ENCODE measurements at places on chromosomes 7 and 10. TPM values are rescaled to one million over a fixed set of nuclear protein-coding genes. Genes with fewer than 3 reads are reported as not detected.

- no peaks in the 10 kb centered on the region for H3K36me3 ChIP-seq
- no peaks in the 10 kb centered on the region for H3K4me1 ChIP-seq
- no peak for DNase-seq
- H3K27ac ChIP-seq: no peak overlapping the region
- H3K27me3 ChIP-seq: no peaks in the 10 kb centered on the region
- H3K4me3 ChIP-seq: no peak overlapping the region
These were observed 623.9 kb downstream of the SORCS1 start for GRCh38 chr10:106540645-106541044.

DNA sequence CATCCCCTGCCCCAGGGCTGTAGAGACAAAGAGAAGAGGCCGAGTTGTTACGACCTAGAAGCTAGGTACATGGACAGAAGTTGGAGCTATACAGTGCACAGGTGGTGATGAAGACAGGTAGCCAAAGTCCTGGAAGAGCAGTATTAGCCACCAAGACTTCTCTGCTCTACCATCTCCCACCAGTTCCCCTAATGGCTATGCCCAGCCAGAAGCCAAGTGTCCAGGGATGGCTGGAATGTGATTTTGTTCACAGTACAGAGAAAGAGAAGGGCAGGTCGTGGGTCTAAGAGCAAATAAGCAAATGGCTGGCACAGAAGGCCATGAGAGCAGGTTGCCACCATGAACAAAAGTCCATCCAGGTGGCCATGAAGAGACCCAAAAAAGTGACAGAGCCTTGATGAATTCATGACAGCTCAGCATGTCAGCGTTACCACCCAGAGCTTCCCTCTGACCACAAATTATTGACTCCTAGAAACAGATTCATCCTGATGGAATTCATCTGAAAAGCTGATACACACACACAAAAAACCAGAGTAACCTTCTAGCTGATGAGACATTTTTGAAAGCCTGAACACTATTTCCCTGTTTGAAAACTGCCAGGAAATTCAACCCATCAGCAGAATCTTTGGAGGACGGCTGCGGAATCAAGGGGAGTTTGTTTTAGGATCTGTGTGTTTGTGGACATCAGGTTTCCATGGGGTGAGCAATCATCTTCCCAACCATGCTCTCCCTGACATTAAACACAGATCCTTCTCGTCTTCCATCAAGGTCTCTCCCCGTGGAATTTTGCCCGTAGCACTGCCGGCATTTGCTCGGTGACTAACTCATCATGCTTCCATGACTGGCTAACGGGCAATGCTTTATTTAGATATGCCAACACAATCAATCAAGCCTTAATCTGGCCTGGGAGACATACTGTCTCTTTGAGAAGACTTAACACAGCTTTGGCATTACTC lies 906.7 kb upstream of the AUTS2 start:
- no peaks in the 10 kb centered on the region for H3K4me1 ChIP-seq
- H3K27me3 ChIP-seq: no peaks in the 10 kb centered on the region
- DNase-seq: no peak
- H3K4me3 ChIP-seq: no peak overlapping the region
- no peak overlapping the region for H3K27ac ChIP-seq
- peaks cover 4% of the 10 kb centered on the region for H3K36me3 ChIP-seq

STAMBPL1 gene
- total RNA-seq: 37.6 TPM

CALCR gene
- not detected for total RNA-seq

- H3K4me1 ChIP-seq: peaks cover 4% of the 10 kb centered on the region
- DNase-seq: no peak
- H3K27ac ChIP-seq: no peak overlapping the region
- no peak overlapping the region for H3K4me3 ChIP-seq
These were observed 54.6 kb downstream of the ATE1 start for GRCh38 chr10:121873236-121873635.

DNA sequence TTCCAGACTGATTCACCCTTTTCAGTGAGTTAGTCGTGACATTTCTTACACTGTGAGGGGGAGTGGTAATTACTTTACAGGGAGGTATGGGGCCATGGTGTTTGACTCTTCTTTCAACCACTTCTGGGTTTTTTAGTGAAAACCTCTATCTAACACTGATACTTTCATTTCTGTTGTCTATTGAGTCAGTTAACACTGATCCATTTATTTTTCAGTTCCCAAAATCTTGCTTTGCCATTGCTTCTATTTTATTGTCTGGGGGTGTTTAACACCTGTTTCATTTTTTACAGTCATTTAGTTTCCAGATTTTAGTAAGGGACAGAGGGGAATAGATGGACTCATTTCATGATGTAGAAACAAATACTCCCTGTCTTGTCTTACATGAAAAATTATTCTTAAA lies 61.5 kb downstream of the HELLS start:
- no peak overlapping the region for H3K4me3 ChIP-seq
- peak overlapping the region; percentile 26 for H3K27ac ChIP-seq
- H3K4me1 ChIP-seq: peaks cover 6% of the 10 kb centered on the region
- no peak for DNase-seq

DNA sequence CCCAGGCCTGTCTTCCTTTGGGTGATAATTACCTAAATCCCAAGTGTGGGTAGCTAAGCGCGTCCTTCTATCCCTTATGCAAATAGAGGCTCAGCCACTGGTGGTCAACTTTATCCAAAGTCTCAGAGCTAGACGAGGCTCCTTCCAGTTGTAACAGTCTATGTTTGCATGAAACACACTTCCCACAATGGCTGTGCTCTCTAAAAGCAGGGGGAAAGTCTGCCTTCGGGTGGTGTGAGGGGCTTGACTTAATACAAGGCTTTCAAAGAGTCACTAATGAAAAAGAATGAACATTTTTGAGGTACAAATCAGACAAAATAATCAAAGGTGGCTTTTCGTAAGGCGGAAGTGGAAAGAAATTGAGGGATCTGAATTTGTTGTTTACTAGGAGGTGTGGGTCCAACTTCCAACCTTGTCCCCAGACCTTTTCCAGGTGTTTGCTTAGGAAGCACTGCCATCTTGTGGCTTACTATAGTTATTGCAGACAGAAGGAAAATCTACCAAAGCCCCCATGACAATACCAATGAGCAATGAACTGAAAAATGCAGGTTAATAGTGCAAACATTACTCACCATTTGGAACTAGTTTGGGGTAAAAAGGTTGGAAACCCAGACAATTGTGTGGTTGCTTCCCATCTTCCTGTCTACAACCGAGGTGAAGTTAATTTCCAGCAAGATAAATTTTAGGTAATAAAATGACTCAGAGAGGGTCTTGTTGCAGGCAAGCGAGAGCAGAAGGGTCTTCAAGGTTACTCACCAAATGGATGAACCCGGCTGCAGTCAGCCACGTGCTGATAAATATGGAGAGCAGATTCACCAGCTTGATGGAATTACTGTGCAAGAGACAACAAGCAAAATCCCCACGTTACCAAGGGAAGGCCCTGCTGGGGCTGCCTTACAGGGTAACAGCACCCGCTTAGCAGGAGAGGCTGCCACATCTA lies 525.7 kb downstream of the KCNMA1 start:
- H3K4me3 ChIP-seq: no peak overlapping the region
- no peaks in the 10 kb centered on the region for H3K4me1 ChIP-seq
- H3K36me3 ChIP-seq: no peaks in the 10 kb centered on the region
- no peak for DNase-seq

KAZALD1 gene
- total RNA-seq: 1.9 TPM

- no peaks in the 10 kb centered on the region for H3K36me3 ChIP-seq
- peaks cover 45% of the 10 kb centered on the region for H3K27me3 ChIP-seq
- no peak overlapping the region for H3K4me3 ChIP-seq
- no peak for DNase-seq
- no peak overlapping the region for H3K27ac ChIP-seq
These were observed 110.2 kb downstream of the CPXM2 start for GRCh38 chr10:123781324-123781900.

LIPK gene
- not detected for total RNA-seq

- H3K36me3 ChIP-seq: no peaks in the 10 kb centered on the region
- DNase-seq: no peak
- no peak overlapping the region for H3K4me3 ChIP-seq
- no peaks in the 10 kb centered on the region for H3K4me1 ChIP-seq
- H3K27ac ChIP-seq: no peak overlapping the region
These were observed 364.0 kb downstream of the REEP3 start for GRCh38 chr10:63885156-63885555.

DNA sequence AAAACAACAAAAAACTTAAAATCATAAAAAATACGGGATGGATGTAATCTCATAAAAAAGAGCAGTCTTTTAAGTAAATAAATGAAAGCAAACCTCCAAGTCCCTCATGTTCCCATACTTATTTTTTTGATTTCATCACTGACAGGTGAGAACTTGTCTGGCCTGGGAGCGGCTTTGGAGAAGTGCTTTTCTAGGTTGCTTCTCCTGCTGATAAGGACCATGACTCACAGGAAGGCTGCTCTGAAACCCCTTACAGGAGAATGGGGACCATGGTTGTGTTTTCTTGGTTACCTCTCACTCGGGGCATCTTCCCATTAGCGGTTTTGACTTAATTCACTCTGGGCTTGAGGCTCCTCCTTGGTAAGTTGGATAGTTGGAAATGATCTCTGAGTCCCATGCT lies 237.4 kb downstream of the CAMK1D start:
- H3K27me3 ChIP-seq: no peaks in the 10 kb centered on the region
- H3K4me1 ChIP-seq: peaks cover 25% of the 10 kb centered on the region
- peaks cover 5% of the 10 kb centered on the region for H3K36me3 ChIP-seq
- no peak overlapping the region for H3K4me3 ChIP-seq
- no peak overlapping the region for H3K27ac ChIP-seq
- no peak for DNase-seq

SAMD9L gene
- 45.6 TPM for total RNA-seq

- H3K27me3 ChIP-seq: no peaks in the 10 kb centered on the region
- H3K4me1 ChIP-seq: peaks cover 20% of the 10 kb centered on the region
- H3K36me3 ChIP-seq: no peaks in the 10 kb centered on the region
These were observed 147.3 kb downstream of the MGMT start for GRCh38 chr10:129614341-129614740.

DNA sequence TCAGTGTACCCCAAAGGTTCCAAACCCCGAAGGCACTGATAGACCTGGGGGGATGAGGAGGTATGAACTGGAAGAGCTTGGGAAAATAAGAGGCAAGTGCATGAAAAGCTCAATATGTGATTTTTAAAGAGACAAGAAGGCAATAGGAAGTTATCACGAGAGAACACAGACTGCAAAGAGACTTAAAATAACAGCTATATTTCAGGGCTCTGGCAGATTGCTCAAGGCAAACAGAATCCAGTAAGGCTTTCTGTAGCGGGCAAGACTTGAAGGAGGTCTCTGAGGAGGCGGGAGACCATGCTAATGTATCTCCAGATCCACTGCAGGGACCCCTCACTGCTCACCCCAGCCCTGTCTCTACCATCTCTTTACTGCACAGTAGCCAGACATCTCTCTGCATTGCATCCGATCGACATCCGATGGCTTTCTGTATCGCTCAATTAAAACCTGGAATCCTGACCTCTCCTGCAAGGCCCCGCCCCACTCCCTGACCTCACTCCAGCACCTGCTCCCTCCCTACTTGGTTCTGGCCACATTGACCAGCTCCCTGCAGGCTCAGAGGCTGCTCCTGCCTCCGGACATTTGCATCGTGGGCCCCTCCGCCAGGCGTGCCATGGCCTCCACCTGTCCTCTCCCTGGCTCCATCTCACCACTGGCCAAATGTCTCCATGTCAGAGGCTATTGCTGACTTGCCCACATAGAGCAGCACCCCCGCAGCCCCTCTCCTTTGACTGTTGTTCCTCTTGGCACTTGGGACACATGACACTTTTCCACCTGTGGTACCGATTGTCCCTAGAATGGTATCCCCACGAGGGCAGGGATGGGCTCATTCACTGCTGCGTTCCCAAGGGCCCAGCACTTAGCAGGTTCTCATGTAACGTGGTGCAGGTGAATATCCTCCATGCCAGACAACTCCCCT lies 118.0 kb downstream of the PRKAG2 start:
- no peak overlapping the region for H3K4me3 ChIP-seq
- no peak for DNase-seq
- no peak overlapping the region for H3K27ac ChIP-seq
- no peaks in the 10 kb centered on the region for H3K27me3 ChIP-seq

DNA sequence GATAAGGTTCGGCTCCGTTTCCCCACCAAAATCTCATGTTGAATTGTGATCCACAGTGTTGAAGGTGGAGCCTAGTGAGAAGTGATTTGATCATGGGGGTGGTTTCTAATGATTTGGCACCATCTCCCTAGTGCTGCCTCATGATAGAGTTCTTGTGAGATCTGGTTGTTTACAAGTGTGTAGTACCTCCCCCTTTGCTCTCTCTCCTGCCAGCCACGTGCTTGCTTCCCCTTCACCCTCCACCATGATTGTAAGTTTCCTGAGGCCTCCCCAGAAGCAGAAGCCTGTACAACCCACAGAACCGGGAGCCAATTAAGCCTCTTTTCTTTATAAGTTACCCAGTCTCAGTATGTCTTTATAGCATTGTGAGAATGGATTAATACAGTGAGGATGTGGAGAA lies 12.1 kb upstream of the LRGUK start:
- H3K36me3 ChIP-seq: no peaks in the 10 kb centered on the region
- no peaks in the 10 kb centered on the region for H3K4me1 ChIP-seq
- no peak for DNase-seq
- H3K27me3 ChIP-seq: peaks cover 2% of the 10 kb centered on the region

- no peak overlapping the region for H3K4me3 ChIP-seq
- no peaks in the 10 kb centered on the region for H3K36me3 ChIP-seq
- no peak for DNase-seq
- no peaks in the 10 kb centered on the region for H3K4me1 ChIP-seq
- H3K27ac ChIP-seq: no peak overlapping the region
These were observed 36.4 kb downstream of the OR13A1 start for GRCh38 chr10:45278860-45279498.

SLC39A12 gene
- not detected for total RNA-seq

LGI1 gene
- not detected for total RNA-seq

ANKRD22 gene
- 0.73 TPM for total RNA-seq

FAM237B gene
- not detected for total RNA-seq

HECTD2 gene
- 3.2 TPM for total RNA-seq

DNA sequence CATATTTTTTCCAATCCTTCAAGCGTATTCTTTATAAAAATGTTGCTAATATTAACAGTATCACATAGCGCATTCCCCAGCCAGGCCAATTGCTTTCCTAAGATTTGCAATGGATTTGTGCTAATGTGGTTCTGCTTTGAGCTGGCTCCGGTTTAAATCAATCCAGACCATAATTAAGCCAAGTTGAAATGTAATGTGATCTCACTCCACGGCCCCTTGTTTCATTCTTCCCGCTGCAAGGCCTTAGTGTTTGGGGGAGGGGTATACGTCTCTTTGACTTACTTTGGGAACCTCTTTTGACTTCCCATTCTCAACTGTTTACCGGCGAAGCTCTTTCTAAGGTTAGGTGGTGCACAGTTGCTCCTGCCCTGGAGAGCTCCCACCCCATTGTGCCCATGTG lies 86.4 kb downstream of the PRPF18 start:
- H3K4me1 ChIP-seq: no peaks in the 10 kb centered on the region
- no peak for DNase-seq
- no peak overlapping the region for H3K4me3 ChIP-seq
- H3K27ac ChIP-seq: no peak overlapping the region

DNA sequence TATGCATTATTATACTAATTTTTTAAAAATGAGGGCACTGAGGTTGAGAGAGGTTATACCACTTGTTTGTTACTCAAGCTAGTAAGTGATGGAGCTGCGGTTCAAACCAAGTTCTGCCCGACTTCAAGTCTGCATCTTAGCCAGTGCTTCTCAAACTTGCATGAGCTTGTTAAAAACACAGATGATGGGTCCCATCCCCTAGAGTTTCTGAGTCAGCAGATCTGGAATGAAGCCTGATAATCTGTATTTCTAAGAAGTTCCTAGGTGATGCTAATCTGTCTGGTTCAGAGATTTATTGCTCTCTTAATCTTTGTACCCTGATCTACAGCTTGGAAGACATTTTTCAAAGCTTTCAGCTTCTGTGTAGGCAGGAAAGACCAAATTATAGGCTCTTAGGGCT lies 67.7 kb upstream of the CC2D2B start:
- H3K4me3 ChIP-seq: peak overlapping the region; percentile 43
- peaks cover 56% of the 10 kb centered on the region for H3K4me1 ChIP-seq
- no peaks in the 10 kb centered on the region for H3K27me3 ChIP-seq
- no peak for DNase-seq
- H3K27ac ChIP-seq: peak overlapping the region; percentile 93

CCL26 gene
- total RNA-seq: not detected
